ENCODE measurements at places on chromosomes 11 and 22.

GRCh38 chr22:44676441-44677352, 25.3 kb upstream of the PRR5 start:
- no peak for DNase-seq

DNA sequence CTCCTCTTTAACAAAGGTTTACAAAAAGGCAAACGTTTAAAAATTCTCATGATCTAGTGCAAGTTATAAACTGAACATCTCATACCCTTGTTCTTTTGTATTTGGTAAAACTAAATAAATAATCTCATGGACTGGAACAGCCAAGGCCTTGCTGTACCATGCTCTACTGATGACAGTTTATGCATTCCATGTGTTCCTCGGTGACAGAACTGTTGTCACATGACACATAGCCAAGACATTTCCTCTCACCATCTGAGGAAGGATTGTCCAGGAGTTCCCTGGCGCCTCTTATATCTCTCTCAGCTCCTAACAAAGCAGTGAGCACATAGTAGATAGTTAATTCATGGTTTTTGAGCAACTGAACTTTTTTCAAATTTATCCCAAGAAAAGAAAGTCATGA, 12.6 kb downstream of the CCDC83 start:
- DNase-seq = no peak

- no peak for DNase-seq
Observed at GRCh38 chr11:48193876-48194275, 22.7 kb upstream of the OR4B1 start.

GRCh38 chr11:102010776-102011494, 36.3 kb upstream of the CFAP300 start:
- DNase-seq = no peak

- peak; percentile 99 for DNase-seq
Observed at GRCh38 chr11:126211236-126212088, at the start of the genes FAM118B and RPUSD4. FAM118B (plus strand) TSS chr11:126211782; CDS start chr11:126235002, 23,220 bp downstream. RPUSD4 (minus strand) TSS chr11:126211650; CDS start chr11:126211638, 12 bp downstream.

DNA sequence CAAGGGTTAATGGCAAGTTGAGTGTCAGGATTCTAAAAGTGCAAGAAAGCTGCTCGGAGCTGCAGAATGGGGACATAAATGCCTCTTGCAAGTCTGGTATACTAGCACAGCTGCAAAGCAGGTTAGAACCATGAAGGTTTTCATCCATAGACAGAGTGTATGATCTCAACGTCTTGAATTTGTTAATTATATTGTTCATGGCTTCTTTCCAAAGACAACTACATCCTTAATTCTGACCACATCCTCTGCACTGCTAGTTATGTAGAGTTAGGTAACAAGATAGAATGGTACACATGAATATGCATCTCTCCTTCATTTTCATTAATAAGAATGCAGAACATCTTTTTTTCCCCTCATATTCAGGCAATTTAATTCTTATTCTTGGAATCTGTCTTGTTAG, 34.2 kb downstream of the EXPH5 start:
- DNase-seq = no peak

DNA sequence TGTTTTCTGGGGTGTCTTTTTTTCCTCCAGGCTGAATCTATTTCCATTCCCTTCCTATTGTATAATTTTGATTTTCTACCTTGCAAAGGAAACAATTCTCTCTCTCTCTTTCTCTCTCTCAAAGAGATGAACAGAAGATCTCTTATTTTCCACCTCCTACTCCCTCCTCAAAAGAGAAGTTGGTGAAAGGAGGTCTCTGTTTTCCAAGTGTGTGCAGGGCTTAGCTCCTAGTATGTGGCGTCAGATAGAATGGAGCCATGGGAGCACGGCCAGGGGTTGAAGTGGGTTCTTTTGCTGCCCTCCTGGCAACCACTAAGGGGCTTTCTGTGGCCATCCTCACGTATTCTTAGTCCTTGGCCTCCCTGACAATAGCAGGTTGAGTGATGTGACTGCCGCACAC, 480 bp downstream of the TRIM34 start:
- DNase-seq = no peak

DNA sequence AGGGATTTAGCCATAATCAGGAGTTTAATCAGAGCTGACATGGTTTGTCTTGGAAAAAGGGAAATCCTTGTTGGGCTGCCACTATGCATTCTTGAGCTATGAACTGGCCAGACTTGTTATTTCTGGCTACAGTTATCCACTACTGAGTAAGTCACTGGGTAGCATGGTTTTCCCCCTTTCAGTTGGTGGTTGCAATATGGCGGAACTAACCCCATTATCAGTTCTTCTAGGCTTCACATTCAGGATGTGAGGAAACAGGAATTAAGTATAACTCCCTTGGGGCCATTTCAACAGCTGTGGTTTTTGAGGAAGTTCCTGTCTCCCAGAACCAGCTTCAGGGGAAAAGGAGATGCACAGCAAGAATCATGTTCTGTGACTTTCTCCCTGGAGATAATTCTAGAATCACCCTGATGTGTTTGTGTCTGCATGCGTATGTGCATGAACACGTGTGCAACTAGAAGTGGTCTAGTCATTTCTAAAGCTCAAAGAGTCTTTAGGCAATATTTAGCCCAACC, 103.0 kb upstream of the CD44 start:
- no peak for DNase-seq

GRCh38 chr11:35909511-35910265, 34.2 kb upstream of the LDLRAD3 start:
- no peak for DNase-seq

- no peak for DNase-seq
Observed at GRCh38 chr11:110329445-110329844, 33.0 kb upstream of the RDX start.

DNA sequence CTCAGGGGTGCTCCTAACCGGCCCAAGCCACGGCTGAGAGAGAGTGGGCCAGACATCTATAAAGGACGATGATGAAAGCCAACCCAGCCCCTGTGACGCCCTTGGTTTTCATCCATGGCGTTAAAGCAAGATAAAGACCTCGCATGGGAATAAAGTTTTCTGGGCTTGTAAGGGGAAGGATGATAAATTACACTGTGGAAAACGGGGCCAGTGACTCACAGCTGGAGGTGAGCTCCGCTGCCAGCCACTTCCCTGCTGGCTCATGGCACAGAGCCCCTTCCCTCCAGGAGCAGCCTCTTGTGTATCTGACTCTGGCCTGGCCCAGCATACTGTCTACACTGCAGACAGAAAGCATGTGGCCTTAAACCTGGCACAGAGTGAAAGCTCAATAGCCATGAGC, 503.2 kb upstream of the B3GAT1 start:
- no peak for DNase-seq

- no peak for DNase-seq
Observed at GRCh38 chr11:30431127-30431814, 108.4 kb downstream of the ARL14EP start.

DNA sequence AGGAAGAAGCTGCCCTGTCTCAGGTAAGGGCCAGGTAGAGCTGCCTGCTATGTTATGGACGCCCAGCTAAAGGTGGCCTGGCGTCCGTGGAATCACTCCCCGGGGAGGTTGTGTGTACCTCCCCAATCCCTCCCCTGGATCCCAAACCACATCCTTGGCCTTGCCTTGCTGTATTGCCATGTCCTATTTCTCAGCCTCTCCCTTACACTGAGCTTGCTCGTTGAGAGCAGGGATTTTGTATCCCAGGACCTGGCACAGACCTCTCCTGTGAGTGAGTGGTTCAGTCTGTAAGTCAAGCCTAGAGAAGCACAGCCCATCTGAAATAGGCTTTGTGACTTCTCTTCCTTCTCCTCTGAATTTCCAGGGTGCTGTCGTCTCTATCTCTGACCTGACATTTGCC, 53.9 kb downstream of the TRAF6 start:
- DNase-seq = no peak

GRCh38 chr11:131219646-131220045, 150.8 kb upstream of the NTM start:
- DNase-seq = no peak

DNA sequence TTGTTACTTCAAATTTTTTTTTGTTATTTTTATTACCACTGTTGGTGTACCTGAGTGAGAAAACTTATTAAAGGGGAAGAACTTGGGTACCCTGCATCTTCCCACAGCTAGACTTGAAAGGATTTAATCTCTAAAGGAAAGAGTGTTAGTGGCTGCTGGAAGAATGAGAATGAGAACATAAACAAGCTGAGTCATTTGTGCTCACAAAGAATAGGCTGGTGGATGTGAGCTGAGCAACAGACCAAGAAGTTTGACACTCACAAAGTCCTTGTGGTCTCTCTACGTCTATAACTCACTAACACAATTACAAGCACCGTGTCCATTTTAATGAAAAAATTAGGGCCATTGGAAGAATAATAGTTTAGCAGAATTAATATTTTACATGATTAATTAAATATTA, 217.6 kb upstream of the ANO5 start:
- DNase-seq = no peak

- DNase-seq = no peak
Observed at GRCh38 chr22:18978506-18978905, 42.4 kb upstream of the PRODH start.

GRCh38 chr11:926341-926916, 759 bp downstream of the AP2A2 start:
- DNase-seq = no peak

DNA sequence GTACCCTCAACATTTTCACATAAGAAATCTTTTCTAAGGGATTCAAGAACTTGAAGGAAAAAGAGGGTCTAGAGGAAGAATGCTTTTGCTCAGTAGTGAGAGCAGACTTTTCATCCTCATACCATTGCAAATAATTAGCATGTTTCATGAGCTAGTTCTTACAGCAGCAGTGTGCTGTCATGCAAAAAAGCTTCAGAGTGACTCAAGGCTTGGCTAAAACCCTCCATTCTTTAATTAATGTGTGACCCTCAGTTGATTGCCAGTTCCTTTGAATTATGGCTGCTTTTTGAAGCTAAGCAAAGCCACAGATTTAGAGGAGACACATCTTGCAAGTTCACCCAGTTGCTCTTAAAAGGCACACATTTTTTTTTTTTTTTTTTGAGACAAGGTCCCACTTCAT, 36.6 kb upstream of the PCF11 start:
- no peak for DNase-seq

DNA sequence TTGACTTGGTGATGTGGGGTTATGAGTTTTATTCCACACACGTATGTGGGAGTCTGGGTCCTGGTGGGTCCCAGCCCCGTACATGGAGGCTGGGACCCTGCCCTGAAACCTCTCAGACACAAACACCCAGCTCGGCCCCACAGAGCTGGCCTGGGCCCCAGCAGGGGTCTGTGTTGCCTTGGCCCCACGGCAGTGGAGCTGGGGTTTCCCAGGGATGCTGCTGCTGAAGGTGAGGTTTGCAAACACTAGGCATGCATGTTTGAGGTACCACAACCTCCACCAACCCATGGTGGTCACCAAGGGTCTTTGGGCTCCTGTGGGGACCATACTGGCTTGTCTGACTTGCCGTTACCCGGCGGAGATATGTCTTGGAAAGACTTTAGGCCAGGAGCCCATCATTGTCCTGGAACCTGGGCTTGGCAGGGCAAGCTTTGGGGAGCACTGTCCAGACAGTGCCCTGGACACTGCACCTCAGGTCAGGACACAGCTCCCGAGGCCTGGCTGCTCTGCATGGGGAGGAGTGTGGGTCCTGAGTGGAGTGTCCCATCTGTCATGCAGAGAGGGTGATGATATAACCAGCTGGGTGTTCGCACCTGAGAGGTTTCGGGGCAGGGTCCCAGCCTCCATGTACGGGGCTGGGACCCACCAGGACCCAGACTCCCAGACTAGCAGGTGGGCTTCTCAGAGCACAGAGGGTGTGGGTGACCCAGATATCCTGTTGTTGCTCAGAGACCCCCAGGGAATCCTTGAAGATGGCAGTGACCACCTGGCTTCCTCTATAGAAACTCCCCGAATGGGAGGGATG, 63.3 kb downstream of the KCNQ1 start:
- no peak for DNase-seq

DNA sequence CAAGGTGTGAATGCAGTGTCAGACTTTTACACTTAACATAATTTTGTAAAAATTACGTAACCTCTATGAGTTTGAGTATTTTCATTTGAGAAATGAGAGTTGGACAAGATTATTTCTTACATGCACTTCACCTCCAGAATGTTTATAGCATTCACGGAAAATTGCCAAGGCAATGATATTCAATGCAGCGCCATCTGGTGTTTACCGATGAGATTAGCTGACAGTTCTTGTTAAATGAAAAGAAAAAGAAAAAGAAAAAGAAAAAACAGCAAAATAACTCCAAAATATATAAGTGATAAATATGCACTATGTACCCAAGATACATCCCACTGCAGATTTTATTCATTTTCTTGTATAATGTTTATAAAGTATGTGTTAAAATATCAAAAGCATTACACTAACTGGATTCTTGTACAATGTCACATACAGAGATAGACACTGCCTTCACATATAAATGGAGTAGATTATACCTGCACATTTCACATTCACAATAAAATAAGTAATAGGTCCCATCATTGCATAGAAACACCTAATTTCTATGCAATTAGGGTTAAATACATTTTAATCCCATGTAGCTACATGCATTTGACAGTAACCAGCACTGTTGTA, 976.3 kb upstream of the FAT3 start:
- peak; percentile 13 for DNase-seq

DNA sequence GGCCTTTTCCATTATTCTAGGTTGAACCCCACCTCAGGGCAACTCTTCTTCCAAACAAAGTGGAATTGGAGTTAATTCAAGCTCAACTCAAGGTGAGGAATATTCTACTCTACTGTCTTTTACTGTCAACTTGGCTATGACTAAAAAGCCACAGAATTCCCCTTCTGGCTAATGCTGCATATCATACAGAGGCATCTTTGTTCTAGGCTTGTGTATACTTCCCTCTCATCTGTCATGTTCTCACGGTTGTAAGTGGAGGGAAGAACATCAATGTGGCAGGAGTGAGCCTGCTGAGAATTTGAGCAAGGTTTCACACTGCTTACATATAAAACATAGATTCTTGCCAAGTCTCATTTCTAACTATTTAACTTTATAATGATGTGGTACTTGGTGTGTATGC, 921.4 kb upstream of the CNTN5 start:
- no peak for DNase-seq

DNA sequence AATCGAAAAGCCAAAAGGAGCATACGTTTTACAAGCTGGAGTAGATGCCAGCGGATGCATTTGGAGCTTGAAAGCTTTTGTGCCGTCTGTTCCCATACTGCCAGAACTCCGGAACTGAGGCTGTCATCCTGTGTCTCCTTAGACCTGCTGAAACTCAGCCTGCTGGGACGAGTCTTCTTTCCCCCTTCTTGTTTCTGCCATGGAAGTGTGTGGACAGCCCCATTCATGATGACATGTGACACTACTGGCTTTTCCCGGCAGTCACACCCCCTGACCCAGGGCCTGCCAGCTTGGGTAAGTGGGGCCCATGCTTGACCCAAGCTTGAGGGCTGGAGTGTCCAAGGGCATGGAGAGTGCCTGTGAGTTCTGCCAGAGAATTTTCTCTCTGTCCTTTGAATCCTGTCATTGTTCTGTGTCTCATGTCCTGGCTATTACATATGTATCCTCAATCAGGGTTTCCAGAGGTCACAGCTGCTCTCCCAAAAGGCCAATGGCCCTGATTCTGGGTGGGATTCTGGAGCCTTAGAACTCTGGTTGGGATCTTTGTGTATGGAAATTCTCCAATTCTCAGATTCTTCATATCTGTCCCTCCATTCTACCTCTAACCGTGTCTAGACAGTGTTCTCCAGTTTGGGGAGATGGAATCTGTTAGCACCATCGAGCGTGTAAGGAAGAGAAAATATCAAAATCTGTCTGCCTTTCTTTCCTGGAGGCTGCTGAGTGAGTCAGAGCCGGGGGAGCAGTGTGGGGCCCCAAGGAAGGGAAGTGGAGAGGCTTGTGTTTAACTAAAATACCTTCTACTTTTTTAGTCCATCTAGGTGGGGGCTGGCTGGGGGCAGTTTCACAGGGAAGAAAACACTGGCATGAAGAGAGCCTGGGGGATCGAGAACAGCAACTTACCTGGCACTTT, 73.2 kb downstream of the KIAA1671 start:
- no peak for DNase-seq

GRCh38 chr11:101825531-101825930, 89.3 kb upstream of the CEP126 start:
- DNase-seq = no peak
